ELF-1 (cell line): ENCODE measurements at places on chromosomes 7 and 10.

DNA sequence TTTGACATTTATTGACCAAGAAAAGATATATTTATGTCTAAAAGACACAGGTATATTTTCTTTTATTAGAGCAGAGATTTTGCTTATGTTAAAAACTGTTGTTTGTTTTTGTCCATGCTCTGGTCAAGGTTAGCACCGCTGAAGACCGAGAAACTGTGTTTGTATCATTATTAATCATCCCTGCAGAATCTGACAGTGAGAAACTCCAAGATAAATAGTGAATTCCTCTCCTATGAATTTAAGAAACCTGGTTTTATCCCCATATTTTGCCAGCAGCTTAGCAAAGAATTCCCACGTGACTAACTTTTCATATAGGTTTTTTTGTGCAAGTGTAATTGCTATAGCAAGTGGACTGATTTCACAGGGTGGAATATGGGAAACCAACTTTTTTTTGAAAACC lies 77.6 kb downstream of the FRMD4A start:
- no peak for DNase-seq

GRCh38 chr7:3518546-3518945 lies 217.5 kb downstream of the SDK1 start:
- DNase-seq, result no peak

DNA sequence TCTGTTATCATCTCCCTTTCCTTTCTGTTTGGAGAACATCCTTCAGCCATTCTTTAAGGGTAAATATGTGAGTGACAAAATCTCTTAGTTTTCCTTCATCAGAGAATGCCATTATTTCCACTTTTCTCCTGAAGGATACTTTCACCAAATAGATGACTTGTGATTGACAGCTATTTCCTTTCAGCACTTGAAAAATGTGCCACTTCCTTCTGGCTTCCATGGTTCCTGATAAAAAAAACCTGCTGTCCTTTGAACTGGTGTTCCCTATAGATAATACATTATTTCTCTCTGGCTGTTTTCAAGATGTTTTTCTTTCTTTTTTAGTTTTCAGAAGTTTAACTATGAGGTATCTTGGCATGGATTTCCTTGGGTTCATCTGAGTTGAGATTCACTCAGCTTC lies 79.7 kb downstream of the TBXAS1 start:
- DNase-seq, result no peak

- DNase-seq, result no peak
Observed at GRCh38 chr7:38829488-38830165, 79.4 kb downstream of the VPS41 start.

DNA sequence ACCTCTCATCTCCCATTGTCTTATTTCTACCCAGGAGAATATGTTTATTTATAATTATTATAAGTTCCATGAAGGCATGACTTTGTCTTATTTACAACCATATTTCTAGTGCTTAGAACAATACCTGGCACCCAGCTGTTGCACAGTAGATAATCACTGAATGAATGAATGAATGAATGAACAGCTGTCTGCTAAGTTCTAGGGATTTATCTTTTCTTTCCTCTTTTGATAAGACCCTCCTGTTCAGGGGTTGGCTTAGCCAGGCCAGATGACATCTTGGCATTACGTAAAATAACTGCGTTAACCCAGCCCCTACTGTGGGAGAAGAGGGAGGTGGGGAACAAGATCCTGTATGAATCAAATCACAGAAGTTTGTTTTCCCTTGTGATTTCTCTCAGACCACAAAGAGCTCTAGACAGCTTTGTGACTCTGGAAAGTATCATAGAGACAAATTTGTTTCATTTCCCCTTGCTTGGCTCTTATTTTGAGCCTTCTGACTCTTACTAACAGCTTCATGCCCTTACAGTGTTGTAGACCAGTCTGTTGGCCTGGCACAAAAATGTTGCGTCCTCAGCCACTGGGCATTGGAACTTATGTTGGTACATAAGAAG lies 8.4 kb downstream of the ZNF862 start:
- DNase-seq, result no peak

DNA sequence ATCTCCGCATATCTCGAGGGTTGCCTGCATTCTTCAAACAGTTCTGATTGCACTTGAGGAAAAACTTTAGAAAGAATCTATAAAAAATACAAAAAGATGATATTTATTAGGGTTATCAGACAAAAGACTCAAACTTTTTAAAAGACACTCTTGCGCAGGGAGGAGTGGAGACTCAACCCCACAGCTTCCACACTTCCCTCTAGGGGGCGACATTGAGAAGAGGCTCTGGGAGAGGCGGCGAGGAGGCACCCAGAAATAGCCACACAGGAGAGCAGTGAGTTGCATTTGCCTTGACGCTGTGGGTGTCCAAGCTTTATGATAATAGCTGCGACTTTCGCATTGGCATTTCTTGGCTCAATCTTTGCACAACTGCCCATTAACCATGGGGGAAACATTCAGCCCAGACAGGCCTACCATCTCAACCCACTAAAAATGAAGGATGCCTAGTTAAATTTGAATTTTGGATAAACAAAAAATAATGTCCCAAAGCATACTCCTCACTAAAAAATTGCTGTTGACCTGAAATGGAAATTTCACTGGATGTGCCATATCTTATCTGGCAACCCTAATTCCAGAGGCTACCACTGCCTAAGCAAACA lies 86.2 kb downstream of the EBF3 start:
- DNase-seq, result peak; percentile 55

GRCh38 chr7:35450456-35451214 lies 196.7 kb upstream of the TBX20 start:
- DNase-seq, result no peak

DNA sequence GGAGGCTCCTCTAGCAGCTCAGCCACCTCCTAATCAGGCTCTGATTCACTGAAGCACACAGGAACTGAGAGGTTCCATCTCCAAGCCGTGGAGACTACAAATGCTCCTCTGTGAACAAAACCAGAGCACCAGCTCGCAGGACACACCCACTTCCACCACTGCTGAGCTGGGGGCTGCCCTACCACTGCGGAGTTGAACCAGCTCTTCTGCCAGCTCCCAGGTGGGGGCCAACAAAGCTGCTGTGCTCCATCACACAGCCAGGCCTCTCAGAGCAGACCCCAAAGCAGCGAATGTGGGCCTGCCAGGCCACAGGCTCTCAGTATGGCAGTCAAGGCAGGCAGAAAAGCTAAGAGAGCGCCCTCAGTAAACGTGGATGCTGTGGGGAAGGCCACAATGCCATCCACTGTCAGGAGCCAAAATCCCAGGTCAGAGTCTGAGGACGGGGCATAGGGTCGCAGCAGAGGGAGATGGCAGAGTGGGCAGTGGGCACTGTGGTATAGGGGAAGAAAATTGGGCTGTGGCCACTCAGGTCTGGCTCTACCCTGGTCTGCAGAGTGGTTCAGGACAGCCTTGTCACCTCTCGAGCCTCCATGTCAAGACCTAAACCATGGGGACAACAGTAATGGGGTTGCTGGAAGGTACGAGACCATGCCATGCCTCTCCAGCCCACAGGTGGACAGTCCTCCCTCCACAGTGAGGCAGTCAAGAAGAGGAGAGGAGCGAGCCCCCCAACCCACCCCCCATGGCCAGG lies 82.1 kb downstream of the GRID1 start:
- DNase-seq, result no peak

- no peak for DNase-seq
Observed at GRCh38 chr7:141877365-141877764, 36.1 kb upstream of the PRSS37 start.

- DNase-seq, result no peak
Observed at GRCh38 chr7:113657603-113658002, 261.2 kb downstream of the PPP1R3A start.
